Dorsolateral prefrontal cortex (tissue), 122 donors: ENCODE measurements at places on chromosomes 3 and 15.

- DNase-seq = no peak
Measured at GRCh38 chr3:78260388-78260787, 1220.5 kb downstream of the ROBO2 start.

- no peak for DNase-seq
Measured at GRCh38 chr15:48914717-48915116, 36.8 kb downstream of the EID1 start.

- DNase-seq = no peak
Measured at GRCh38 chr3:73569246-73569760, 55.4 kb downstream of the PDZRN3 start.

- DNase-seq = no peak
Measured at GRCh38 chr15:81937189-81937588, 108.6 kb downstream of the MEX3B start.

GRCh38 chr15:58966698-58967097 lies 20.8 kb upstream of the RNF111 start:
- no peak for DNase-seq
